Activated B cell treated with CpG ODN at 0.5 μM for 24 hours (primary cell): ENCODE measurements at places on chromosomes 3 and 15. TPM values are rescaled to one million over a fixed set of nuclear protein-coding genes. Genes with fewer than 3 reads are reported as not detected.
A peak's percentile ranks its signal among the peaks of the same experiment; 100 is the strongest.

- H3K4me1 ChIP-seq = peaks cover 13% of the 10 kb centered on the region
- H3K27ac ChIP-seq = peak overlapping the region; percentile 67
- H3K4me3 ChIP-seq = no peak overlapping the region
- peaks cover 37% of the 10 kb centered on the region for H3K36me3 ChIP-seq
- no peak for DNase-seq
These were observed 55.0 kb upstream of the RPL32 start for GRCh38 chr3:12896063-12896985.

DNA sequence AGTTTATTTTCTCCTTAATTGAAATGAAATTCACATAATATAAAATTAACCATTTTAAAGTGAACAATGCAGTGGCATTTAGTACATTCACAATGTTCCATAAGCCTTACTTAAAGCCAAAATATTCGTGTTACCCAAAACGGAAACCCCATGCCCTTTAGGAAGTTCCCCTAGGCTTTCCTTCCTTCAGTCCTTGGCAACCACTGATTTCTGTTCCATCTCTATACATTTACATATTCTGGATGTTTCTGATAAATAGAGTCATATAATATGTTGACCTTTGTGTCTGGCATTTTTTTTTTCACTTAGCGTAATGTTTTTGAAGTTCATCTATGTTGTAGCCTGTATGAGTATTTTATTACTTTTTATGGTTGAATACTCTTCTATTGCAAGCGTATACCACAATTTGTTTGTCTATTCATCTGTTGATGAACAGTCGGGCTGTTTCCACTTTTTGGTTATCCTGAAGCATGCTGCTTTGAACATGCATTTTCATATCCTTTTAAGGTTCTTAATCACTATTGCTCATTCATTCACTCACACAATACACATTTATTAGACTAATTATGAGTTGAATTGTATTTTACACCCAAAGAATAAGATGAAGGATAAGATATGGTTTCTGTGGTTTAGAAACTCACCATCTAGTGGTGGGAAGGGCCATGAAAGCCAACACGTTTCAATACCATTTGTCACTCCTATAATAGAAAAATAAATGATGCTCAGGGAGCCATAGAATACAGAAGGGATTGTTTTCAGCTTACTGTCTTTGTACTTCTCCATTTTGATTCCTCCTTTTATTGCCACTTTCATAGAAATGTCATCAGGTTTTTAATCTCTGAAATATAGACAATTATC is 408.2 kb upstream of the CBLB start:
- H3K27ac ChIP-seq = no peak overlapping the region
- peaks cover 17% of the 10 kb centered on the region for H3K4me1 ChIP-seq
- no peak overlapping the region for H3K4me3 ChIP-seq

GRCh38 chr3:49533786-49534519 is 20.3 kb upstream of the BSN start:
- H3K36me3 ChIP-seq = peaks cover 39% of the 10 kb centered on the region
- no peaks in the 10 kb centered on the region for H3K27me3 ChIP-seq
- no peak overlapping the region for H3K4me3 ChIP-seq
- no peak overlapping the region for H3K27ac ChIP-seq

- H3K36me3 ChIP-seq = no peaks in the 10 kb centered on the region
- H3K4me3 ChIP-seq = no peak overlapping the region
- peaks cover 1% of the 10 kb centered on the region for H3K27me3 ChIP-seq
- peaks cover 33% of the 10 kb centered on the region for H3K4me1 ChIP-seq
- DNase-seq = no peak
These were observed 24.9 kb upstream of the ZNF710 start for GRCh38 chr15:89976246-89976600.

GRCh38 chr3:165254812-165255211 is 58.6 kb upstream of the SLITRK3 start:
- H3K4me1 ChIP-seq = no peaks in the 10 kb centered on the region
- H3K4me3 ChIP-seq = no peak overlapping the region
- no peaks in the 10 kb centered on the region for H3K36me3 ChIP-seq
- no peak overlapping the region for H3K27ac ChIP-seq

- DNase-seq = no peak
- H3K27ac ChIP-seq = no peak overlapping the region
- no peaks in the 10 kb centered on the region for H3K36me3 ChIP-seq
These were observed 45.7 kb upstream of the DUT start for GRCh38 chr15:48285329-48286214.

DNA sequence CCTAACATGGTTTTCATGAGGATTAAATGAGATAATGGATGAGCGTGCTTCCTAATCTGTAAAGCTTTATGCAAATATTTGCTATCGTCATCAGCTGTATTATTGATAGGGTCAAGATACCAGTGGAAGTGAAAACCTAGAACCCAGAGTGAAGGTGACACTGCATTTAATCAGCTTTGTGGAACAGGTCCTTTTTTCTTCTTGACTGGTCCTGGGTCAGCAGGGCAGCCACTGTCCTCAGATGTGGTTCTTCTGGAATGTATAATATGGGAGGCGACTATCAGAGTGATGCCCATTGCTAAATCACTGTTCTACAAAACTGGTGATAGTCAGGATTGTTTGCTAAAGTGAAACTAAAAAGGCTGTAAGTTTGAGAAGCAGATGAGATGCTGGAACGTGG is 41.4 kb downstream of the SORD start:
- no peaks in the 10 kb centered on the region for H3K27me3 ChIP-seq
- no peak overlapping the region for H3K27ac ChIP-seq
- peaks cover 10% of the 10 kb centered on the region for H3K4me1 ChIP-seq
- H3K36me3 ChIP-seq = peaks cover 22% of the 10 kb centered on the region

DNA sequence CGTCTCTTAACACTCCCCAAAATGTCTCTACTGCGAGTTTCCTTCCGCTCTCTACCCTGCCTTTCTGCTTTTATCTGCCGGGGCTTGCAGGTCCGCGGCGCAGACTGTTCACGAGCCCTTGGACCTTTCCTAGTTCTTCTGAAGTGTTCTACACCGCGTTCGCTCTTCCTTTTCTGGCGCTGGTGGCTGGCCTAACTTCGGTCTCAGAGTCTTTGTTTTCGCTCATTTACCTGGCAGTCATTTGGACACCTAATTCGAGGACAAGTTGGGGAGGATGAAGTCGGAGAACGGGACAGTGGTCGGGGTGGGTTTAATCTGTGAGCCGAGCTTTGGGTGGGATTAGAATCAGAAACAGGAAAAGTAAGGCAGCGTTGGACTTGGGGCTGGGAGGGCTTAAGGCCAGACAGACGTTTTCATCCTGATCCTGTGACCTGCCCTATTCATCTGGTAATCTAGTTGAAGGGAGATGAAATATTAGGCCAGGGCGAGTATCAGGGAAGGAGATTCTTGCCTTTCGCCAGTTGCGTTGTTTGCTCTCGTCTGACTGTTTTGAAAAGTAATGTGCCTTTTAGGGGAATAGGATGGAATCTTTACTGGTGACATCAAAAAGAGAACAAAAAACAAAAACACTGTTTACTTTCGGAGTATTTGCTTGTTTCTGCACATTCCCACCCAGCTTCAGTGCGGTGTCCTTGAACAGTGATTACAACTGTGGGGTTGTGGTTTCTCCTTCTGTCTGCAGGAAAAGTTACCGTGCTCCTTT is 1.8 kb downstream of the DIPK2A start:
- peak overlapping the region; percentile 99 for H3K4me3 ChIP-seq
- peak overlapping the region; percentile 98 for H3K27ac ChIP-seq
- peaks cover 16% of the 10 kb centered on the region for H3K36me3 ChIP-seq
- no peaks in the 10 kb centered on the region for H3K27me3 ChIP-seq

DNA sequence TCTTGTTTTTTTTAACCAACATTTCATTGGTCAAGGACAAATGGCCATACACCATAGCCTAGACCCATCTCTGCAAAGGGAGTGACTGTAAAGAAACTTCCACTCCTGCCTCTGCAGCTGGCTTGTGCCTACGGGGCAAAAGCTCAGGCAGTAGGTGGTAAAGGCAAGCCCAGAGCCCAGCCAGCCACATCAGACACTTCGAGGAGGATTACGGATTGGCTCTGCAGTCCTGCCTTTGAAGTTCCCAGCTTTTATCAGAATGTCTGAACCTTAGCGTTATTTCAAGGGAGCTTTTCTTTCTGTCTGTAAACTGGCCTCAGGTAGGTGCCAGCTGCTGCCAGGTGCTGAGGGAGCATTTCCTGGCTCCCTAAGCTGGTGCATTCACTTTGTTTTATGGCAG is 15.6 kb downstream of the ZNF710 start:
- H3K27ac ChIP-seq = no peak overlapping the region
- DNase-seq = no peak
- peaks cover 3% of the 10 kb centered on the region for H3K36me3 ChIP-seq
- no peaks in the 10 kb centered on the region for H3K27me3 ChIP-seq
- H3K4me3 ChIP-seq = no peak overlapping the region
- peaks cover 38% of the 10 kb centered on the region for H3K4me1 ChIP-seq

- H3K27ac ChIP-seq = no peak overlapping the region
- no peaks in the 10 kb centered on the region for H3K4me1 ChIP-seq
- H3K36me3 ChIP-seq = no peaks in the 10 kb centered on the region
These were observed 124.8 kb upstream of the ATP11B start for GRCh38 chr3:182668541-182668940.

DNA sequence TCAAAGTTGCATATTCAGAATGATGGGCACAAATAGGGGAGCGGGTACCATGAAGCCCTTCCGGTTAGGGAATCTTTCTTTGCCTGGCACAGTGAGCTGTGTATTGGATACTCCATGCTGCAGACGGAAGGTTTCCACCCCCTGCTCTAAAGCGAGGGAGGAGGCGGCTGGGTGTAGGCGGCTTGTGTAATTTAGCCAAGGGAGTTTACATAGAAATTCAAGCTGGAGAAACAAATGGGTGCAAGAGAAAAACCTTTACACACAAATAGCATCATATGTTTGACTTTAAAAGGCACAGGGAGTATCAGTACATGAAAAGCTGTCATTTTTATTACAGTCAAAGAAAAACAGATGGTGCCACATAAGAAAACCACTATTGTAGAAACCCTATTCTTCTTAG is 59.3 kb upstream of the ADCY5 start:
- DNase-seq = no peak
- peaks cover 50% of the 10 kb centered on the region for H3K36me3 ChIP-seq
- H3K4me1 ChIP-seq = no peaks in the 10 kb centered on the region
- H3K4me3 ChIP-seq = no peak overlapping the region
- H3K27me3 ChIP-seq = no peaks in the 10 kb centered on the region

- H3K4me1 ChIP-seq = peaks cover 56% of the 10 kb centered on the region
- no peak overlapping the region for H3K4me3 ChIP-seq
These were observed 8.1 kb downstream of the NKTR start for GRCh38 chr3:42608581-42608980.

DNA sequence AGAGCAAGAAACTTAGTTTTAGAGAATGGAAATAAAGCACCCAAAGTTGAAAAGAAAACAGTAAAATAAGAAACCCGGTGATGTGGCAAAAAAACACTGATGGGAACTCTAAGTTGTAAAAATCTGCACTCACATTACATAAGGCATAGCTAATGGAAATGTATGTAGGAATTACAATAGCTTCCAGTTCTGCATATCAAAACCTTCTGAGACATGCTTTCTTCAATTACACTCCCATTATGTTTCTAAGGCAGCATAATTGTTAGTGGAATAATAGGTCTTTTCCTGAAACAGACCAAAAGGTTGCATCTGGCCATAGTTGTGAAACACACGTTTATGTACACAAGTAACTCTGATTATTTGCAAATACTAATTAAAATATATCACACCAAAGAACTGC is 41.4 kb downstream of the SLC30A4 start:
- no peaks in the 10 kb centered on the region for H3K27me3 ChIP-seq
- no peak overlapping the region for H3K27ac ChIP-seq
- peaks cover 28% of the 10 kb centered on the region for H3K36me3 ChIP-seq
- H3K4me1 ChIP-seq = no peaks in the 10 kb centered on the region
- H3K4me3 ChIP-seq = no peak overlapping the region
- DNase-seq = no peak

- H3K4me1 ChIP-seq = peaks cover 2% of the 10 kb centered on the region
- no peak for DNase-seq
- no peak overlapping the region for H3K4me3 ChIP-seq
- no peaks in the 10 kb centered on the region for H3K36me3 ChIP-seq
- peaks cover 11% of the 10 kb centered on the region for H3K27me3 ChIP-seq
These were observed 1.3 kb downstream of the ALPK3 start for GRCh38 chr15:84818261-84819131.

- H3K36me3 ChIP-seq = peaks cover 14% of the 10 kb centered on the region
- H3K4me3 ChIP-seq = no peak overlapping the region
- H3K27me3 ChIP-seq = no peaks in the 10 kb centered on the region
- no peak for DNase-seq
- no peak overlapping the region for H3K27ac ChIP-seq
These were observed 31.8 kb downstream of the MYO9A start for GRCh38 chr15:72086010-72086697.

Gene TIGIT
- total RNA-seq = 3.3 and 6.8 TPM in 2 replicates

Gene SAXO2
- total RNA-seq = 15.2 and 24.9 TPM in 2 replicates

Gene COL7A1
- 0.98 and 1.5 TPM in 2 replicates for total RNA-seq

Gene RYR3
- total RNA-seq = not detected in 2 replicates
